Tongue (tissue), 3 donors: ENCODE measurements at places on chromosomes 2 and 18.

GRCh38 chr2:205461678-205462665 is 220.3 kb upstream of the NRP2 start:
- DNase-seq = peak; percentile 28

- DNase-seq = no peak
Observed at GRCh38 chr2:191006997-191007783, 6.8 kb downstream of the STAT1 start.

DNA sequence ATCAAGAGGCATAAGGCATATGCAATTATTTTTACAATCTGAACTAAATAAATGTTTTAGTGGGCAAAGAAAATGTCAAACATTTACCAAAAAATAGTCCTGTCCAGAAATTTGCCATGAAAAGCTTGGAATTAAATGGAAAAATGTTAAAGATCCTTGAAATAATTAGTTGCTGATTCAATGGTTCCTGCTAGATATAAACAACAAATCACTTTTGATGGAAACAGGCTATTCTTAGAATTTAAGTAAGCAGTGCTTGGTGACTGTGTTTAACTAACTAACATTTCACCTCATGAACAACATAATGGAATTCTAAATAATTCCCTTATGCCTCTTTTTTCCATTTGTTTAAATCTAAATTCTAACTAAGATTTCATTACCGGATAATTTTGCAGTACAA is 3.9 kb downstream of the RND3 start:
- no peak for DNase-seq

- no peak for DNase-seq
Observed at GRCh38 chr2:71635798-71636197, 182.4 kb downstream of the DYSF start.

DNA sequence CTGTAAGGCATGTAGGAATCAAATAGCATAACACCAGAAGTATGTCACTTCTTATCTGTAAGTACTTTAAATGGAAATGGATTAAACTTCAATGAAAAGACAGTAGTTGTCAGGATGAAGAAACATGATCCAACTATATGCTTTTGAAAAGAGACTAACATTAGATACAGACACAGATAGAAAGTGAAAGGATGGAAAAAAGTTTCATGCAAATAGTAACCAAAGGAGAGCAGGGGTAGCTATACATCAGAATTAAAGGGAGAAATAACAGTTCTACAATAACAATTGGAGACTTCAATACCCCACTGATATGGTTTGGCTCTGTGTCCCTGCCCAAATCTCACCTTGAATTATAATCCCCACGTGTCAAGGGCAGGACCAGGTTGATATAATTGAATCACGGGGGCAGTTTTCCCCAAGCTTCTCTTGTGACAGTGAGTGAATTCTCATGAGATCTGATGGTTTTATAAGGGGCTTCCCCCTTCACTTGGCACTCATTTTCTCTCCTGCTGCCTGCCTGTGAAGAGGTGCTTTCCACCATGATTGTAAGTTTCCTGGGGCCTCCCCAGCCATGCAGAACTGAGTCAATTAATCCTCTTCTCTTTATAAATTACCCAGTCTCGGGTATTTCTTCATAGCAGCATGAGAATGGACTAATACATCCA is 205.4 kb upstream of the CDH2 start:
- no peak for DNase-seq

GRCh38 chr2:28233164-28233676 is 159.4 kb upstream of the FOSL2 start:
- peak; percentile 29 for DNase-seq

GRCh38 chr2:100292022-100292580 is 30.2 kb downstream of the LONRF2 start:
- DNase-seq = peak; percentile 20

- peak; percentile 19 for DNase-seq
Observed at GRCh38 chr2:13260402-13260801, 543.7 kb downstream of the TRIB2 start.

DNA sequence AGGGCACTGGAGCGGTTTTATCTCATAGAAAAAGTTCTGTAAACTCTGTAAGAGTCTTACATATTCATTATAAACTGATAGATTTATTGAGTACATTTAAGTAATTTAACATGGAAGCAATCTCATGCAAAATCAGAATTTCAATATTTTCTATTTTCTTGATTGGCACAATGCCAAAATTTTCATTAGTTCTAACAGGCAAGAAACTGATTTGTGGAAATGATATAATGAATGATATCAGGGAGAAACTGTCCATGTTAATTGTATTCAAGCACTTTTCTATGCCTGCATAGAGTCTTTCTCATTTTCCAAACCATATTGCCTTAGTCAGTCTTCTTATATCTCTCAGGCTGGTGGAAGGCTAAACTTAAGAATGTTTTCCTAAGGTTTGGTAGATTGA is 23.0 kb upstream of the SPAG16 start:
- no peak for DNase-seq

- no peak for DNase-seq
Observed at GRCh38 chr2:144434425-144435222, 85.3 kb downstream of the ZEB2 start.

GRCh38 chr18:78981989-78982620 is 2.5 kb downstream of the SALL3 start:
- no peak for DNase-seq

DNA sequence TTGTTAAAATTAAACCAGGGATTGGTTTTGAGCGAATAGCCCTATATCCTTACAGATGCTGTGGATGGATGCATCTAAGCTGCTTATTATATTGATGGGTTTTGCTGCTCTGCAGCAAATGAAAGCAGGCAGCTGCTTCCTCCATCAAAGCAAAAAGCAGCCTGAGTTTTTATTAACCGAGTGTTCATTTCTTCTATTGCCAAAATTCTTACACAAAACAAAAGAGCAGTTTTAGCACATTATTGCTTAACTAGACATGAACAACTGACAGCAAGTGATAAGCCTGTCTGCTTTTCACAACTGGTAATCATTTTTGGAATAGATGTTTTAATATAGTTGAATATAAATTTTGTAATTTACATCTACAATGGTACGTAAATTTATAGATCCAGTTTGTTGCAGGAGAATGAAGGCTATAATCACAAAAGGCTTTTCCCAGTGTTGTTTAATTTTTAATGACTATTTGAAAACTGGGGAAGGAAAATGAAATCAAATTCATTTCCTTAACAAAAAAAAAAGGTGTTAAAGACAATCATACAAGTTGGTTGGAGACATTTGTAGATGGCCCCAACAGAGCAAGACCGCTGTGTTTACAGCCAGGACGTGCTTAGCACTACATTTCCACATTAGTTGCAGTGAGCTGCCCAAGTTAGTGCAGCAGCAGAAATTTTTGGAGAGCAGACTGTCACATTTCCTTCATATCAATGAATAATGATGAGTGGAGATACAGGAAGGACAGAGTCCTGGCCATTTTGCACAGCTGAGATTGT is 253.6 kb upstream of the SIX3 start:
- no peak for DNase-seq
